A549 treated with CORT108297 at 1 μM for 4 hours (cell line): ENCODE measurements at places on chromosomes 16 and 17. TPM values are rescaled to one million over a fixed set of nuclear protein-coding genes. Genes with fewer than 3 reads are reported as not detected.

Gene NUPR1
- total RNA-seq: 13.2 to 19.8 TPM (median 14.3 TPM) in 5 replicates

Gene WNT9B
- not detected in 5 replicates for total RNA-seq

Gene FKBP10
- 87.2 to 120 TPM (median 113 TPM) in 5 replicates for total RNA-seq

Gene CD300E
- 0.02 TPM in 1 of 5 replicates, not detected in the others for total RNA-seq

Gene SPIRE2
- total RNA-seq: 5.9 to 8.8 TPM (median 8.1 TPM) in 5 replicates

Gene ASGR1
- 0.59 to 1.4 TPM (median 1.2 TPM) in 5 replicates for total RNA-seq

Gene RAB37
- 0.87 to 1.7 TPM (median 1.2 TPM) in 5 replicates for total RNA-seq

Gene RAB11FIP4
- 1.2 to 2.0 TPM (median 1.7 TPM) in 5 replicates for total RNA-seq

Gene TMEM204
- total RNA-seq: not detected in 5 replicates

Gene NKD1
- 0.25 to 0.37 TPM (median 0.29 TPM) in 5 replicates for total RNA-seq

Gene UTS2R
- total RNA-seq: not detected in 5 replicates

Gene SGSH
- total RNA-seq: 16.1 to 28.5 TPM (median 25.6 TPM) in 5 replicates
